ENCODE measurements at places on chromosomes 2 and 18.

- no peak for DNase-seq
Measured at GRCh38 chr2:2771721-2772411, 440.8 kb upstream of the MYT1L start.

- DNase-seq, result no peak
Measured at GRCh38 chr2:218320704-218321336, 28.5 kb upstream of the TMBIM1 start.

- no peak for DNase-seq
Measured at GRCh38 chr2:192584976-192585375, 390.2 kb upstream of the TMEFF2 start.

DNA sequence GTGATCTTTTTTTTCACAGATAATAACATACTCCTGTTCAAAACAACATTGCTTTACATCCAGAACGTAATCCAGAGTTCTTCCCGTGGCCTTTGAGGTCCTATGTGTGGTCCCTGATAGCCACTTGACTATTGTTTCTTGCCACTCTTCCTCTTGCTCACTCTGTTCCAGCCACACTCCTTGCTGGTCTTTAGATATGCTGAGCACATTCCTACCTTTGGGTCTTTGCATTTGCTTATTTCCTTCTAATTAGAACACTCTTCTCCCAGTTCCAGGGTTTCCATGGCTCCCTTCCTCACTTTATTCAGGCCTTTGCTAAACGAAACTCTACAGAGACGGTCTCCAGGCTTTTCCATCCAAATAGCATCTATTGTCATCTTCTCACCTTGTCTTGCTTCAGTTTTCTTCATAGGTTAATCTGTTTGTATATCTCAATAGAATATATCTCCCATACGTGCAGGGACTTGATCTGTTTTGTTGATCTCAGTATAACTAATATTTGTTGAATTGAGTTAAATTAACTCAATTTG is 59.9 kb downstream of the ACSL3 start:
- no peak for DNase-seq

GRCh38 chr2:66579186-66580126 is 144.5 kb downstream of the MEIS1 start:
- no peak for DNase-seq

- DNase-seq, result no peak
Measured at GRCh38 chr2:234478121-234478858, 18.6 kb downstream of the ARL4C start.

DNA sequence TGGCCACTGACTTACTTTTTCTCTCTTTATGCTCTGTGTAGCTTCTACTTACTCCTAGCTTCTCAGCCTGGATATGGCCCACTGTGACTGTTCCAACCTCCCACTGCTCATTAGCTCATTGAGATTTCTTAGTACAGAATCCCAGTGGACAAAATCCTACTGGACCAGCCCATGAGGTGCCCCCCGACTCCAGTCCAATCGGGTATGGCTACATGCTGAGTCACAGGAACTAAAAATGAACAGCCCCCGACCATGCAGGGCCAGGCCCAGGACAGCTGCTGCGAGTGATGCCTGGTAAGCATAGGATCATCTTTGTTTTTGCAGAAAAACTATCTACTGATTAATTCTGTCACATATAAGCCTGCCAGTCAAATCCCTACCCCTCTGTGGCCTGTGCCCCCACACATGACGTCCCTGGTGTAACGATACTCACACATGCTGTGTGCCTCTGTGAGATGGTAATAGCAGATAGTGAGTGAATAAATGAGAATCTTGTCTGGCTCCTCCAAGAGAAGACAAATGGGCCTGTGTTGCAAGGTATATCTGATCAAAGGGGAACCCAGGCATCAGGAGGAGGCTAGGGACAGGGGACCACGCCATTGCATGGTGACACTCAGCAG is 85.9 kb upstream of the KLF7 start:
- DNase-seq, result no peak

DNA sequence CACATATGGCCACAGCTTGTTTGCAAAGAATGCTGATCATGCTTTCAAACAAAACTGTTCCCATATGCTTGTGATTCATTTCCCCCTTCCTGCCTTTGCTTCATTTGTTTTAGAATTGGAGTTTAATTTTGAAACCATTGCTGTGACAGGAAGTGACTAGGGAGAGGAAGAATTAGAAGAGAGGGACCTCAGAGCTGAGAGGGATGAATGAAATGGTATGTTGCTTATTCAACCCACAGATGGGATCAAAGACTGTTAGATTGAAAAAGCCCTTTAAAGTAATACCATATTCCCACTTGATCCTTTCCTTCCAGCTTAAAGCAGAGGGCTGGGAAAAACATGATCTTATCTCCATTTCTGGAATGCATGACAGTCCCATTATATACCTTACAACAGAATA is 106.2 kb upstream of the RNF152 start:
- DNase-seq, result no peak

DNA sequence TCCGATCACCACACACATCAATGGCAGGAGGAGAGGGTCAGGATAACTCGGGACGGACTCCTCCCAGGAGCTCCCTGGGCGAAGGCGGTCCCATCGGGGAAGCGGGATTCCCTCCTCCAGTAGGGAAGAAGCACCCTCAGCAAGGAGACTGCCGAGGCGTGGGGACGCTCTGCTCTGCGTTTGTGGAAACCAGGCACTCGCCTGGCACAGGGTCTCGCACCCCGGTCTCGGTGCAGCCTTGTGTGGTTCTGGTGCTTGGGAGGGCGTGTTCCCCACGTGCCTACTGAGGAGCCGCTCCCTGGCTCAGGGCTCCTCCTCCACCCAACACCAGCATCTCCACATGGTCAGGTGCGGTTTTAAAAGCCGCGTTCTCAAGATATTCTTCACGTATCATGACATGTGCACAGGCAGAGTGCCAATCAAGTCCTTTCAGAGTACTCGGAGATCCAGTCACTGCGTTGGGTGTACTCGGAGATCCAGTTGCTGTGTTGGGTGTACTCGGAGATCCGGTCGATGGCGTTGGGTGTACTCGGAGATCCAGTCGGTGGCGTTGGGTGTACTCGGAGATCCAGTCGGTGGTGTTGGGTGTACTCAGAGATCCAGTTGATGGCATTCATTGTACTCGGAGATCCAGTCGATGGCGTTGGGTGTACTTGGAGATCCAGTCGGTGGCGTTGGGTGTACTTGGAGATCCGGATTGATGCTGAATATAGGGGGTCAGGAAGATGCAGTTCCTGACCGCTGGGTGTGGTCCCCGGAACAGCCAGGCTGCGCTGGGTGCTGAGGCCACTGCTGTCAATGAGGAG is 117.5 kb downstream of the RTP5 start:
- DNase-seq, result no peak

DNA sequence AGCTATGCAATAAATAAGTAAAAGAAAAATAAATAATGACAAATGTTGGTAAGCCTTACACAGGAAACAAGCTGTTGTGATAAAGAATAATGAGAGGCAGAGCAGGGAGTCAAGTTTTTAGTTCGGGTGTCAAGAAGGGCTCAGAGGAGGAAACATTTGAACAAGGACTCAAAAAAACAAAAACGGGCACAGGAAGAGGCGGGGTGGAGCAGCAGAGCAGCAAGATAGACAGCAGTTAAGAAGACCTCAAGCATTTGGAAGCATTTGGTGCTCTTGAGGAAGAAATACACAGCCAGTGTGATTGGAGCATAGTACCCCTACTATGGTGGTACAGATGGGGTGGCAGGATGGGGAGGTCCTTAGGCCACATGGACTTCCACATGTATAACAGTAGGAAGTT is 2.8 kb downstream of the TMEM169 start:
- no peak for DNase-seq

GRCh38 chr2:1979569-1979968 is 235.3 kb upstream of the PXDN start:
- no peak for DNase-seq

DNA sequence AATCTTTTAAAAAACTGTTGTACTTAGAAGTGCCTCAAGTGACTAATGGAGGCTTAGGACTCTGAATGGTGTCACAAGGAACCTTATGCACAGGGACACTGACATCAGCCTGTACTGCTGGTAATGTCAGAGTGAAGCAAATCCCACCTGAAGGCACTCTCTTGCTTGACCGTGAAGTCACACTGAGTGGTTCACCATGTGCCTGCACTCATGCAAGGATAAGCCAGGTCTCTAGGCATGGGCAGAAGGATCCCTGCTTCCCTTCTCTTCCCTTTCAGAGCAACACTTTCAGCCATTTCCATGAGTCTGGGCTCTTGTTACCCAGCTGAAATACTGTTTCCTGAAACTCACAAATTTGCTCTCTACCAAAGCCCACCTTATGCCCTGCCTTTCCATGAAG is 123.0 kb downstream of the NEDD4L start:
- no peak for DNase-seq

DNA sequence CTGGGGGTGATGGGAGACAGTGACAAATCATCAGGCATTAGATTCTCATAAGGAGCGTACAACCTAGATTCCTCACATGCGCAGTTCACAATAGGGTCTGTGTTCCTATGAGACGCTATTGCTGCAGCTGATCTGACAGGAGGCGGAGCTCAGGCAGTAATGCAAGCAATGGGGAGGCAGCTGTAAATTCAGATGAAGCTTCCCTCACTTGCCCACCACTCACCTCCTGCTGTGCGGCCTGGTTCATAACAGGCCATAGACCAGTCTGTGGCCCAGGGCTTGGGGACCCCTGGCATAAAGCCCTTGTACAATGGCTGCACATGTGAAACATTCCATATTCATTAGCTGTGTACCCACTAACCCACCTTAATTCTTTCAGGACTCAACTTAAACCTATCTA is 18.0 kb downstream of the NMUR1 start:
- DNase-seq, result no peak

- DNase-seq, result no peak
Measured at GRCh38 chr18:40917056-40917455, 1038.0 kb upstream of the PIK3C3 start.

GRCh38 chr2:20468549-20469500 is 22.0 kb downstream of the RHOB start:
- no peak for DNase-seq

DNA sequence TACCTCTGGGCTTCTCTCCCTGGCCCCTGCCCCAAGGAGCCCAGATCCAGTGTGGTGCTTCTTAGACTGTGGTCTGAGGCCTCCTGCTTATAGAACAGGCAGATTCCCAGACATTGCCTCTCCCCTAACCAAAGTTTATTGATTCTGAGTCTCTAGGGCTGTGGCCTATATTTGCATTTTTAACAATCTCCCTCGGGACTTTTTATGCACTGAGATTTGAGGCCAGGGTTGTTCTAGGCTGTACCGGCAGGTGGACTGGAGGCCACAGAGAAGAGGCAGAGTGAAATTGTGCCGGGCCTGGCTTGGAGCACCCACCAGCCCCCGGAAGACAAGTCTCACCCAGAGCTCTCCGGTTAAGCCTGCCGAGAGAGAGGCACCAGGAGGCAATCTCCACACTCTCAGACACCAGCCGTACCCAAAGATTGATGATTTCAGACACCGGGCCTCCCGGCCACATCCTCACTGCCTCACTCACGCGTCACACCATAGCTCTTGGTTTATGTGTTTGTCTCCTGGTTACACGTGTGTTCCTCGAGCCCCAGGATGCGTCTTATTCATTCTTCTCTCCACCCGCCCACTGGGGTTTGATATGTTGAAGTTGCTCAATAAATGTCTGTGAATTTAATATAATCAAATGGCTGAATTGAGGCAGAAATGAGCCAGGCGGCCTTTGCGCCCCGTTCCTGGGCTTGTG is 203.7 kb downstream of the KLHL29 start:
- DNase-seq, result no peak

DNA sequence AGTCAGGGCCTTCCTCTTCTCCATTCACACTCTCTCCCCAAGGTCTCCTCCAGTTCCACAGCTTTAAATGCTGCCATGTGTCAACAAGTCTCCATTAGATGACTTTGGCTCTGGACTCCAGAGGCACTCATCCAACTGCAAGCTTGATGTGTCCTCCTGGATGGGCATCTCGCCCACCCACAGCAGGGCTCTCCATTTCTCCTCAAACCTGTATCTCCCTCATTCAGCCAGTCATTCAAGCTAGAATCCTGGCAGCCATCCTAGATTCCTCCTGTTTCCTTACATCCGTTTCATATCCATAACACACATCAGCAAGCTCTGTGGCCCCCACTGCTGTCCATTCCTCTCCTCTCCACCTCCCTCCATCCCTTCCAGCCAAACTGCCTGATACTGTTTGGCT is 88.4 kb upstream of the AFF3 start:
- no peak for DNase-seq

- no peak for DNase-seq
Measured at GRCh38 chr2:217902379-217903141, 100.2 kb downstream of the TNS1 start.

- DNase-seq, result no peak
Measured at GRCh38 chr2:109676346-109676902, 62.3 kb downstream of the SOWAHC start.

DNA sequence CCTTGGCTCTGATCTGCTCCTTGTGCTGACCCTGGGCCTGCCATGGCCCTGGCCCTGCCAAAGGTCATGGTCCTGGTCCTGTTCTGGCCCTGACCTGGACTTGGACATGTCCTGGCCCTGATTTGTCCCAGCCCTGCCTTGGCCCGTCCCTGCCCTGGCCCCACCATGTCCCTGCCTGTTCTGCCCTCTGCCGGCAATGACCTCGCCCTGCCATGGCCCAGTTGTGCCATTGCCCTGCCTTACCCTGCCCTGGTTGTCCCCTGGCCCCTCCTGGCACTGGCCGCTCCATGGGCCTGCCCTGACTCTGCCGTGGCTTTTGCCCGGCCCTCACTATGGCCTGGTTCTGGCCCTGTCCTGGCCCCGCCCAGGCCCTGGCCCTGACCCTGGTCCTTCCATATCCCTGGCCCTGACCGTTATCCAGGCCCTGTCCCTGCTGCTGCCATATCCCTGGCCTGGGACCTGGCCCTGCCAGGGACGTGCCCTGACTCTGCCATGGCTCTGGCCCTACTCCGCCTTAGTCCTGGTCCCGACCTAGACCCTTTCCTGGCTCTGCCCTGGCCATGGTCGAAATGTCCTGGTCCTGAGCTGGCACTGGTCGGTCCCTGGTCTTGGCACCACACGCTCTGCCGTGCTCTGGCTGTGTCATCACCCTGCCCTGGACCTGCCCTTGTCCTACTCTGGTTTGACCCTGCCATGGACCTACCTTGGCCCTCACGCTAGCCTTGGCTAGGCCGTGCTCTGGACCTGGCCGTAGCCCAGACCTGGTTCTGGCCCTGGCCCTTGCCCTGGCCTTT is 6.8 kb upstream of the ANKRD62 start:
- no peak for DNase-seq

GRCh38 chr18:48222118-48222517 is 187.1 kb downstream of the ZBTB7C start:
- DNase-seq, result no peak

GRCh38 chr2:158695305-158695704 is 99.8 kb upstream of the DAPL1 start:
- DNase-seq, result no peak

- no peak for DNase-seq
Measured at GRCh38 chr2:223724861-223725260, 112.5 kb downstream of the AP1S3 start.

- DNase-seq, result no peak
Measured at GRCh38 chr2:30272761-30273573, 41.6 kb downstream of the LBH start.

GRCh38 chr2:60154142-60154541 is 399.3 kb downstream of the BCL11A start:
- DNase-seq, result no peak
